Activated T-cell treated with anti-CD3 and anti-CD28 coated beads, Interleukin-2, amount 50 U/mL, for 48 hours (primary cell): ENCODE measurements at places on chromosomes 1 and 21.
A peak's percentile ranks its signal among the peaks of the same experiment; 100 is the strongest.

GRCh38 chr1:147579532-147579931 is 38.2 kb downstream of the BCL9 start:
- no peak for DNase-seq

DNA sequence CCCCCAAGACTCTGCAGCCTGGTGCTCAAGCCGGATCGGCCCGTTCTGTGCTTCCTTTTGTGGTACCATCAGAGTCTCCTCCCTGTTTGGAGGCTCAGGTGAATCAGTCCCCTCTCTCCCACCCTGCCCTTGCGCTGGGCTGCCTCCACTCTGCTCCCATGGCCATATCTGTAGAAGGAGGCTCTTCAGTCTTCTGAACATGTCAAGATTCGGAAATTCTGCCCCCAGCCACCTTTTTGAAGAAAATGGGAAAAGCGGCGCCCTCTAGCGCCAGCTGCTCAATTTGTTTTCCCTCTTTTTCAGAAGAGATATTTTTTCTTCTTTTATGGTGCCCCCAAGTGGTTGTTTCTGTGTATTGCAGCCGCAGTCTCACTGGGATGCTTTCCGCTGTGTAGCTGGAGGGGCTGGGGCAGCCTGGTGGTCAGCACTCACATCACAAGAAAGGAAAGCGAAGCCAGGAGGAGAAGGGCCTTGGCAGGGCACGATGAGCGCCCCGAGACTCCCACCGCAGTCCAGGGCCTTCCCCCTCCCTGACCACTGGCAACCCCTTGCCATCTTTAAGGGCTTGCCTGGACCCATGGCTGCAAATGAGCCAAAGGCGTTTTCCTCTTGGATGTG is 58.4 kb upstream of the CACNA1E start:
- DNase-seq, result peak; percentile 87

DNA sequence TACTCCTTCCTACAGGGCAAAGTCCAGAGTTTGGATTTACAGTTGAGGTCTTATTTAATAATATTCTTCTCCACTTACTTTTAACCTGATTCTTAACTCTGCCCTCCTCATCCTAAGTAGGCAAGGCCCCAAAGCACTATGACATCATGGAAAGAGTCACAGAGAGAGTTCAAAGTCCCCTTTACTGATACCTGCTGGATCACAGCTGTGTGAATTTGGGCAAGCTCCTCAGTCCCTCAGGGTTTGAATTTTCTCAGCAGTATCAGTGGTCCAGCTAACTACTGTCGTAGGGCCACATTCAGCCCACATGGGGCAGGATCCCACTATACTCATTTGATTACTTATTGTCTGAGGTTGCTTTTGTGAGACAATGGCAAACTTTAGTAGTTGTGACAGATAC is 16.0 kb downstream of the TYW3 start:
- no peak for DNase-seq

GRCh38 chr1:185559684-185560331 is 174.4 kb upstream of the HMCN1 start:
- DNase-seq, result peak; percentile 72

GRCh38 chr1:89837036-89837481 is 16.2 kb downstream of the LRRC8D start:
- DNase-seq, result no peak

DNA sequence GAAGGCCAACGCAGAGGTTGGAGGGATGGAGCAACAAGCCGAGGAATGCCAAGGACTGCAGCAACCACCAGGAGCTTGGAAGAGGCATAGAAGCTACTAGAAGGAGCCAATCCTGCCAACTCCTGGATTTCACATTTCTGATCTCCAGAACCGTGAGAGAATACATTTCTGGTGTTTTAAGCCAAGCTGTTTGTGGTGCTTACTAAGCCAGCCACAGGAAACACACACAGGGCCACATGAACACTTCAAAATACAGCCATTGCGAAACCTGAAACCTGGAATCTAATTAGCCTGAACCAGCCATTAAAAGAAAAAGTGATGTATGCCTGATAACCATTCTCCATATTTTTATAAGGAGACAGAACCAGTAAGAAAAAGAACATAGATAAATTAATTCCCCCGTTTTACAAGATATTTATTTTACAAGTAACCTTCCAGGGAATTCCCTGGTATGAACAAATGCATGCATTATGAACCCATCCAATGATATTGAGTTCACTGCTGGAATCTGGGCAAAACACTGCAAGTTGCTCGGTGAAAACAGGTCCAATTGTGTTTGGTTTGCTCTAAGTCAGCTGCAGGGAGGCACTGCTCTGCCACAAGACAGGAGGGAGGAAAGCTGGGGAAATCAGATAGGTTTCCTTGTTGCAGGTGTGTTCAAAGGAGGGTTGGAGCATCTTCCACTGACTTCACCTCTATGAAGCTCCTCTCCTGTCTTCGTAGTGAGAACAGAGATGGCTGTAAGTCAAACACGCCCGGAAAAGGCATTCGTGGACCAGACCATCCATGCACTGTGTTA is 70.2 kb downstream of the ETS2 start:
- DNase-seq, result no peak

- no peak for DNase-seq
Observed at GRCh38 chr1:171180670-171181069, 4.4 kb upstream of the FMO2 start.

DNA sequence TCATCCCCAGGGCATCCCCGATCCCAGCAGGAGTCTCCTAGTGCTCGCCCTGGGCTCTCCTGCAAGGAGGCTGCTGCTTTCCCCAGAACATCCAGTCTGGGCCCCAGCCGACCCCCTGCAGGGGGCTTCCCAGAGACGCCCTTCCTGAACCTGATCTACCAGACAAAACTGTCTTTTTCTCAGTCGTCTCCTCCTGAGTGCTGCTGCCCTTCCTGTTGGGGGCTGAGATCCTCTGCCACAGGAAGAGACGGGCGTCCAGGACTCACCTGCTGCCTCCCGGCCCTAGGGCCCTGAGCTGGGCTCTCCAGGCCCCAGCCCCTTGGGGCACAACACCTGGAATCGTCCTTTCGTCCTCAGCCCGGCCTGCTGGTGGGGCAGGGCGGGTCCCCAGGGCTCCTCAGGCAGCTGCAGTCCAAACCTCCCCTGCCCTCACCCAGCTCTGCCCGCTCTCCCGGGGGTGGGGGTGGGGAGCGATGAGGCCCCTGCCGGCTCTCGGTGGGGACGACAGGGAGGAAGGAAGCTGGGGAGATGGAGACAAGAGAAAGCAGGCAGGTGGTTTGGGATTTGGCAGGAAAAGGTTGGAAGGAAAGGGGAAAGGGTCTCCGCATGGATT is 36.9 kb downstream of the TP73 start:
- no peak for DNase-seq

GRCh38 chr1:53688381-53689102 is 50.4 kb downstream of the GLIS1 start:
- DNase-seq, result no peak

GRCh38 chr1:11804666-11805421 is 920 bp downstream of the MTHFR start:
- DNase-seq, result peak; percentile 37

GRCh38 chr1:46532498-46533178 is 18.8 kb downstream of the KNCN start:
- peak; percentile 79 for DNase-seq

DNA sequence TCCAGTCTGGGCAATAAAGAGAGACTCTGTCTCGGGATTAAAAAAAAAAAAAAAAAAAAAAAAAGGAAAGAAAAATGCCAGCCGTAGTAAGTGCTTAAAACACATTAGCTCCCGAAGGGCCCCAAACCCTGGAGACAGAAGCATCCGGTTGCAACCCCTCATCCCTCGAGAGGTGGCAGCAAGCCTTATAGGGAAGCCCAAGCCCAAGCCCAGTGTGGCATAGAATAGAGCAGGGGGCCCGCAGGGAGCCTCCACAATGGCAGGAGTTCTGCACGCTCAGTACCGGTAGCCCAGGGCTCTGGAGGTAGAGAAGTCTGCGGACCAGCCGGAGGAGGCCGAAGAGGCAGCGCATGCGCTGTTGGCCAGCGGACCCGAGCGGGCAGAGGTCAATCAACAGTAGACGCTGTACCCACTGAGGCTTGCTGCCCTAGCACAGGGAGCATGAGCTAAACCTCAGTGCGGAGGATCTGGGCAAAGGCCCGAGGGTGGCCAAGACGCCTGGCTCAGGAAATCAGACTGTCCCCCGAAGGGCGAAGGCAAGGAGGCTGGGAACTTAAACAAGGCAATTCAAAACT is 34.1 kb upstream of the C1orf198 start:
- DNase-seq, result no peak

GRCh38 chr1:57957576-57957975 is 533.7 kb upstream of the DAB1 start:
- DNase-seq, result no peak

DNA sequence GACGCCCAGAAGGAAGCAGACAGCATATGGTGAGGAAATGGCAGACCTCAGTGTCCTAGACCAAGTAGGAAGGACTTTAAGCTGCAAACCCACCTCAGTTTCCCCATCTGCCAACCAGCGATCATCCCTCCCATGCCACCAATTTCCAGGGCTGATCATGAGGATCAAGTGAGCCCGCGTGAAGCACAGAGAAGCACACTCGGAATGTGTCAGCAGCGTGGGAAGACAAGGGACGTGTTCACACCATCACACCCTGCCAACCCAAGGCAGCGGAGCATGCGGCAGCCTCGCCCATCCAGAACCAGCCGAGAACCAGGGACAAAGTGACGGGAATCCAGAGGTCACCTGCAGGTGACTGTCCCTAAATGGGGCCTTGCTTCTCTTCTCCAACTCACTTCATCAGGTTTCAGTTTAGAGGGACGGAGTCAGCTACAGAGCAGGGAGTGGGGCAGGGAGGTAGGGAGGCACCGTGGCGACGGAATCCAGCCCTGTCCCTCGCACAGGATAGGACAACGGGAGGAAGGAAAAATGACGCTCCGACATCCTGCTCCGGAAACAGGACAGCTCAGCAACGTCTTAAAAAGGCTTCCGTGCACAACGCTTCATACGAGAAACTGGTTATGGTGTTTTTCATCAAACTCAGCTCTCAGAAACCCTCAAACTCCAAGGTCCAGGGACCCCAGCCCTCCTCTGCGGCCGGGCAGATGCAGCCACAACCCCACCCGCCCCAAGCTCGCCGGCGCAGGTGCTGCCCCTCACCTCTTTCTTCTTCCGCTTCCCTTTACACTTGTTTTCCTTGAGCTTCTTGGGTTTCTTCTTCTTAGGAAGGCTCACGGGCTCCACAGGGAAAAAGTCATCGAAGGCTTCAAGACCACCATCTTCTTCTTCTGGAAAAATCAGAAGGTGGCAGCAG is 12.5 kb downstream of the CHD5 start:
- DNase-seq, result no peak

GRCh38 chr21:29787361-29787909 is 152.4 kb downstream of the GRIK1 start:
- no peak for DNase-seq

- DNase-seq, result peak; percentile 88
Observed at GRCh38 chr1:225809842-225810578, at the start of gene EPHX1. TSS of gene EPHX1 (plus strand) at chr1:225810124. CDS start at chr1:225828730, 18,606 bp downstream.

- DNase-seq, result no peak
Observed at GRCh38 chr1:4585705-4586104, 68.7 kb upstream of the AJAP1 start.

DNA sequence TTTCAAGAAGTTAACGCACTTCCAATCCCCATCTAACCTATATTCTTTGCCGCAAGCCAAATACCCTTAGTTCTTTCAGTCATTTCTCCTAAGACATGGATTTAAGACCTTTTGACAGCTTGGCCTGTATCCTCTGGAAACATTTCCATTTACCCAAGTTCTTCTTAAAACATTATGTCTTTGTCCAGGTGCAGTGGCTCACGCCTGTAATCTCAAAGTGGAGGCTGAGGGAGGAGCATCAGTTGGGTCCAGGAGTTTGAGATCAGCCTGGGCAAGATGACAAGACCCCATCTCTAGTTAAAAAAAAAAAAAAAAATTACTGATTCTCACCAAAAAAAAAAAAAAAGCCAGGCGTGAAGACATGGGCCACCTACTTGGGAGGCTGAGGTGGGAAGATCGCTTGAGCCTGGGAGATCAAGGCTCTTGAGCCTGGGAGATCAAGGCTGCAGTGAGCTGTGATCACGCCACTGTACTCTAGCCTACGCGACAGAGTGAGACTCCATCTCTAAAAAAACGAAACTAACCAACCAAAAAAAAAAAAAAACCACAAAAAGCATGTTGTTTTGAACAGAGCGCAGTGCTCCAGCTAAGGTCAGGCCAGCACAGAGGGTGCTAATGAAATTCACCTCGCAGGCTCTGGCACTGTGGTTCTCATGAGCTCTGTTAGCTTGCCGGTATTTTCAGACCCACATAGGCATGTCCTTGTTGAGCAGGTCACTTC is 36.0 kb downstream of the NUAK2 start:
- DNase-seq, result peak; percentile 60

- DNase-seq, result no peak
Observed at GRCh38 chr1:236837115-236837514, 42.0 kb downstream of the MTR start.

DNA sequence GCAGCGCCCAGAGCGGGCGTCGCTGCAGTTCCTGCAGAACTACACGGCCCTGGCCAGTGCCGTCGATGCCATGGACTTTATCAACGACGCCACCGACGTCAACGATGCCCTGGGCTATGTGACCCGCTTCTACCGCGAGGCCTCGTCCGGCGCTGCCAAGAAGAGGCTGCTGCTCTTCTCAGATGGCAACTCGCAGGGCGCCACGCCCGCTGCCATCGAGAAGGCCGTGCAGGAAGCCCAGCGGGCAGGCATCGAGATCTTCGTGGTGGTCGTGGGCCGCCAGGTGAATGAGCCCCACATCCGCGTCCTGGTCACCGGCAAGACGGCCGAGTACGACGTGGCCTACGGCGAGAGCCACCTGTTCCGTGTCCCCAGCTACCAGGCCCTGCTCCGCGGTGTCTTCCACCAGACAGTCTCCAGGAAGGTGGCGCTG is 22.0 kb downstream of the COL6A1 start:
- DNase-seq, result peak; percentile 11

DNA sequence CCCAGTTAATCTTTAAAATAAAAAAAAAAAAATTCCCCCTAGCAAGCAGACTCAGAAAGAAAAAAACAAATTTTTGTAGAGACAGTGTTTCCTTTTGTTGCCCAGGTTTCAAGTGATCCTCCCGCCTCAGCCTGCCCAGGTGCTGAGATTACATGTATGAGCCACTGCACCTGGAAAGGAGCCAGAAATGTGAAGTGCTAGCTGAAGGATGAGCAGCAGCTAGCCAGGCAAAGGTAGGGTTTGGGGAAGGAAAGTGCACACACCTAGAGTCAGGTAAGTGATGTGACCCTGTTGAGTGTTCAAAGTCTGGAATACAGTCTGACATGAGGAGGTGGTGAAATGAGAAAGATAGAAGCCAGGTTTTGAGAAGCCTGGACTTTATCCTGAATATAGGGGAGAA is 1.7 kb downstream of the AKR1A1 start:
- DNase-seq, result no peak

GRCh38 chr1:101820071-101820470 is 176.7 kb downstream of the OLFM3 start:
- DNase-seq, result no peak
